Brain pericyte (primary cell): ENCODE measurements at places on chromosomes 11 and 22.

DNA sequence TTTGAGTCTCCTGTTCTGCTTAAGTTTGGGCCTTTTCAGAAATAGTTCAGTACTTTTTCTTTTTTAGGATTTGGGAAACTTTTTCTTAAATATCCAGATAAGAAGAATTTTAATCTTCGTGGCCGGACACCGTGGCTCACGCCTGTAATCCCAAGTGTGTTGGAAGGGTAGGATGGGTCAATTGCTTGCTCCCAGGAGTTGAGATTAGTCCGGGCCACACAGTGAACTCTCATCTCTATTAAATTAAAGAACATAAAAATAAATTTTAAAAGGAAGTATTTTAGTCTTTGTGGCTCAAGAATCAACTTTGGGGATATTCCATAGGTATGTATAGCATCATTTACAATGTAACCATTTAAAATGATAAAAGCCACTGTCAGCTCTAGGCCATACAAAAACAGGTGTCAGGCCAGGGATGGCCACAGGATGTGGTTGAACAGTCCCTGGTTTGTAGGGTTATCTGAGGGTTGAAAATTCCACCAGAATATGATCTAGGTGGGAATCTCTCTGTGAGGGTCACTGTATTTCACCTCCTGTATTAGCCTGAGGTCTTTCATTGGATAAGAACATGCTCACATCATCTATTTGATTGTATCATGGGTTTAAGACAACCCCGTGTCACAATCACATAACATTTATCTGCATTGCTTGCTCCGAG lies 115.6 kb downstream of the GGTLC2 start:
- no peak for DNase-seq

DNA sequence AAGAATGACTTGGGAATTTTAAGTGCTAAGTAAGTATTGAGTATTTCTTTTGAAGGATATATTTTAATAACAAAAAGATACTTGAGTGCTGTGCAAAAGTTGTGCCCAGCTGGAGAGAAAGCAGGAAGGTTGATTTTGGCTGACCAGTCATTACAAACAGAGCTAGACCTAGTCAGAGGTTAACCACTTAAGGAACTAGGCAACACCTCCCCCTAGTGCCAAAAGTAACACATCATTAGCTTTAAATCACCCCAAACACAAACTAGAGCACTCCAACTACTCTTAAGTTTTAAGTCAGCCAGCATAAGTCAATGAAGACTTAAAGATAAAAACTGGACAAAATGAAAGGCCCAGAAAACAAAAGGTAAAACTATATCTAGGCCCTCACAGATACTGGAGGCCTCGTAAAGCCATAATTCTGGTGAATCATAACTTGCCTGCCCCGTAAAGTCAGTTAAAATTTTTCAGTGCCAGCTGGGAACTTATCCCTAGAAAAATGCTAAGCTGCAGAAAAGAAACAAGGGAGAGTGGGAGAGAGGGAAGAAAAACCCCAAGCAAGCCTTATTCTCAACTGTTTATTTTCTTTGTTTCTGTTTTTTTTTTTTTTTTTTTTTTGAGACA lies 4.6 kb downstream of the TMEM9B start:
- peak; percentile 71 for DNase-seq

DNA sequence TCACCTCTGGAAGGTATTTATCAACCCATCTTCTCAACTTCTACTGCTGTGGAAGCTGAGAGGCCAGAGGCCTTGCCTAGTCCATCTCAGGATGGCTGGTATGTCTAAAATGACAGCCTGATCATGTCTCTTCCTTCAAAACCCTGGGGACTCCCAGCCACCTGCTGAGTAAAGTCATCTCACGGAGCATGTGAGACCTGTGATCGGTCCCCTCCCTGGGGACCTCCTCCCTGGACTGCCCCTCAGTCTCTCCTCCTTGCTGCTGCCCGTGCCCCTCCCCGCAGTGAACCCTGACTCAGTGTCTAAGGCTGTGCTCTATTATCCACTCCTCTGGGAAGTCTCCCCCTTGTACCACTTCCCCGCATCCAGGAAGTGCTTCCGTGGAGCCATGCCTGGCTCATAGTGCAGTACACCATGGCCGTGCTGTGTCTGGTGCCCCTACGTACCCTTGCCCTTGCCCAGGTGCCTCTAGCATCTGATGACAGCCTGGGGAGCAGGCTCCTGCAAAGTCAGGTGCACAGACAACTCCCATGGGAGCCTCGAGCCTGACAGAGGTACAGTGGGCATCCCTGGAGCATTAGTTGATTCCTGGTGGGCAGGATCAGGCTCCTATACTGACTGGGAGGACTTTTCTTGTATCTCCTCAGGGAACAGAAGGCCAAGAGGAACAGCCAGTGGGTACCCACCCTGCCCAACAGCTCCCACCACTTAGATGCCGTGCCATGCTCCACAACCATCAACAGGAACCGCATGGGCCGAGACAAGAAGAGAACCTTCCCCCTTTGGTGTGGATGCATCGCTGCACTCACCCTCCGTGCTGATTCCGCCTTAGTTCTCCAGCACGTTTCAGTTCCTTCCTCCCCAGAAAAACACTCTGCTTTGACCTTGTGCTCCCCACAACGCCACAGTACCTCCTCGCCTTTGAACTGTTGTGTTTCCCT lies 13.8 kb downstream of the SMARCB1 start:
- no peak for DNase-seq

GRCh38 chr11:18063125-18063524 lies 17.1 kb upstream of the TPH1 start:
- no peak for DNase-seq

GRCh38 chr11:28770806-28771205 lies 662.6 kb downstream of the METTL15 start:
- DNase-seq, result no peak

DNA sequence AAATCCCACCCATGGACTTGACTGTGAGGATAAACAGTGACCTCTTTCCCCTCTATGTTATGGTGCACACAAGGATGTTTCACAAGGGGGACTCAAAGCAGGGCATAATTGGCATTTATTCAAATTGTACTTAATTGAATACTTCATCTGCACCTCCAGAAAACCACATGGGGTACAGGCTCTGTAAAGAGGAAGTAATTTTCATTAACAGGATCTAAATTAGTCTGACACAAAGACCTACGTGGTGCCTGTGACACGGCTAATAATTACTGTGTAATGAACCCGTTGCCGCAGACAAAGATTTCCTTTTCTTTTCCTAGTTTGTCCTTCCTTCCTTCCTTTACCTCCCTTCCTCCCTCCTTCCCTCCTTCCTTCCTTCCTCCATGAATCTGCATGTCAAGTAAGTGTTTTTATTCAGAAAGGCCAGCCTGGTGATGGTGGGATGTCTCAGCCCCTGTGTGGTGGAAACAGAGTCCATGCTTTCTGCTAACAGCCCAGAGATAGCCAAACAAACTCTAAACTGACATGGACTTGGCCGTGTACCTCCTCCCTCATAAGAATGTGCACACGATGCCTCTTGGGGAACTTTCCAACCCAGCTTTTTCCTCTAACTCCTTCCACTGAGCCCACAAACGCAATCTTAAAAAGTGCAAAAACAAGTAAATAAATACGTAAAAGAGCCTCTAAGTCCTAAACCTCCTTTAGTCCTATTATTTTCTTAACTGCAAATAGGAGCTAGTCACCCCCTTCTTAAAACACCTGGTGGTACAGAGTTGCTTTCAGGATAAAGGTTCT lies 118.8 kb downstream of the INSC start:
- DNase-seq, result no peak

DNA sequence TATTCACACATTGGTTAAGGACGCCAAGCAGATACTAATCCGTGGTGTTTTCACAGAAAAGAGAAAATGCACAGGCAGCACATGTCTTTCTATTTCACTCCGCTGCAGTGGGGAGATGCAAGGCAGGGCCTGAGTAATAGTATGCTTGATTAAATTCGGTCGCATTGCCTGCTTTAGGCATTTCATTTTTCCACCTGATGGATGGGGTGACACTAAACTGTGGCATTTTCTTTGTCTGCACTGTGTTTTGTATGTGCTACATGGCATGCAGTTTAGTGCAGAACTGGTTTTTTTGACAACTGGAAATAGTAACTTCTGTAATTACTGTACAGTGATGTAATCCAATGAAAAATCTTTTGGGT lies 94.9 kb downstream of the SLC17A6 start:
- no peak for DNase-seq

- no peak for DNase-seq
These were observed 86.2 kb downstream of the BTBD10 start for GRCh38 chr11:13376838-13377237.

DNA sequence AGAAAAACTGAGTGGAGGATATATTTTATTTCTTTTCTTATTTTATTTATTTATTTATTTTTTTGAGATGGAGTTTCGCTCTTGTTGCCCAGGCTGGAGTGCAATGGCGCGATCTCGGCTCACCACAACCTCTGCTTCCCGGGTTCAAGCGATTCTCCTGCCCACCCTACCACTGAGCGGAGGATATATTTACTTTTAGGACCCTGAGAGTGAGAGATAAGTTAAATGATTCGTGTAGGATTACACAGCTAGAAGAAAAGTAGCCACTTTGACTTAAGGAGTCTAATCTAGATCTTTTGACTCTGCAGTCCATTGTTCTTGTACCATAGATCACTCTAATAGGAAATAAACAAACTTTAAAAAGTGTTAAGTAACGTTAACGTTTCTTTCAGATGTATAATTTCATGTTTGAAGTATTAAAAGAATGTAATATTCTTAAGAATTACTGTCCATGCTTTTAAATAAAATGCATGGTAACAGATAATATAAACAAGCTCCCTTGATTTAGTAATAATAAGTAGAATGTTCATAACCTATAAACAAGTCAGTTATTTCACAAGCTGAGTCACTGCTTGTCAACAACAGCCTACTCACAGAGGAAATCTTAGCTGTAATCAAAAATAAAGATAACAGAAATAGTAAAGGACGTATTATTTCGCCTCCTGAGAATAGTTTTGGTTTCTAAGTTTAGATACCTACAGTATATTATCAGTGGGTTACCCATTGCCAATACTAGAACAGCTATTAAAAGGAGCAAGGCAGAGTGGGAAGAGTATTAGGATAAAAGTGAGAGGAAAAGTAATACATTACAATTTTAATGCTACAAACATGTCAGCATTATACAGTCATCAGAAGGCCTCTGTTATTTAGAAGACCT lies 18.6 kb downstream of the USP47 start:
- no peak for DNase-seq

DNA sequence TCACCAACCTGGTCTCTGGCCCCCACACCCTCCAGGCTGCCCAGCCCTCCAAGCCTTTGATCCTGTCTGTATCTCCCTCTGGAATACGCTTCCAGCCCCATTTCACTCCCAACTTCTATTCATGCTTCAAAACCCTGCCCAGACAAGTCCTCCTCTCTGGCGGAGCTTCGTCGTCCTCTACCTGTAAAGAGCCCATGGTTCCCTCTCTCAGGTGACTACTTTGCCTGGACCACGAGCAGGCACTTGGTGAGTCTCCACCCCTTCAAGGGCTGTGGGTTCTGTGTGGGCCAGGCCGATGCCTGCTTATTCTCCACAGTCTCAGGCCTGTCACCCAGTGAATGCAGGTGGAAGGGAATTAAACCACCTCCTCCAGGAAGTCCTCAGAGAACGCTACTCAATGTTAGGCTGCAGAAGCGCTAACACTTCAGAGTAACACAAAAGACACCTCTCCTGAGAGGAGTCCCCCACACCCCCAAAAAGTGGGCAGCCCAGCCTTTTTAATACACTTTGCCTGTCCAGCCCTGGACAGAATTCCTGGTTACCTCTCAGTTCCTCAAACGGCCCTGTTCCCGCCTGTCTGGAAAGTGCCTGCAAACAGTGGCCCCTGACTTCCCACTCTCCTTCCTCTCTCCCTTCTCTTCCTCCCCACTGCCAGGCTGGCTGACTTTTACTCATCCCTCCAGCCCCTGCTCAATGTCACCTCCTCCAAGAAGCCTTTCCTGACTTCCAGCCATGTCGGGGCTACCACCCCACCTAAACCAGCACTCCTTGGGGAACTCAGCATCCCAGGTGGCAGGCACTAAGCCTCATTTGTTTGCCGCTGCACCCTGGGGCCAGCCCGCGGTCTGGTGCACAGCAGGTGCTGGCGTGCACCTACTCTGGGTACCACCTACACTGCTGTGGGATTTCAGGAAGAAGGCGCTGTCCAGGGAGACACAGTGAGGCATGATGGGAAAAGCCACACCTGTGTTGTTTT lies 9.0 kb downstream of the RAC2 start:
- no peak for DNase-seq

GRCh38 chr11:2095198-2095520 lies 44.0 kb downstream of the IGF2 start:
- no peak for DNase-seq

- DNase-seq, result no peak
These were observed 18.4 kb upstream of the FTH1 start for GRCh38 chr11:61985869-61986268.

- DNase-seq, result no peak
These were observed 32.3 kb downstream of the PISD start for GRCh38 chr22:31629741-31630184.
